Suppressor macrophage (primary cell): ENCODE measurements at places on chromosomes 5 and 9.
A peak's percentile ranks its signal among the peaks of the same experiment; 100 is the strongest.

DNA sequence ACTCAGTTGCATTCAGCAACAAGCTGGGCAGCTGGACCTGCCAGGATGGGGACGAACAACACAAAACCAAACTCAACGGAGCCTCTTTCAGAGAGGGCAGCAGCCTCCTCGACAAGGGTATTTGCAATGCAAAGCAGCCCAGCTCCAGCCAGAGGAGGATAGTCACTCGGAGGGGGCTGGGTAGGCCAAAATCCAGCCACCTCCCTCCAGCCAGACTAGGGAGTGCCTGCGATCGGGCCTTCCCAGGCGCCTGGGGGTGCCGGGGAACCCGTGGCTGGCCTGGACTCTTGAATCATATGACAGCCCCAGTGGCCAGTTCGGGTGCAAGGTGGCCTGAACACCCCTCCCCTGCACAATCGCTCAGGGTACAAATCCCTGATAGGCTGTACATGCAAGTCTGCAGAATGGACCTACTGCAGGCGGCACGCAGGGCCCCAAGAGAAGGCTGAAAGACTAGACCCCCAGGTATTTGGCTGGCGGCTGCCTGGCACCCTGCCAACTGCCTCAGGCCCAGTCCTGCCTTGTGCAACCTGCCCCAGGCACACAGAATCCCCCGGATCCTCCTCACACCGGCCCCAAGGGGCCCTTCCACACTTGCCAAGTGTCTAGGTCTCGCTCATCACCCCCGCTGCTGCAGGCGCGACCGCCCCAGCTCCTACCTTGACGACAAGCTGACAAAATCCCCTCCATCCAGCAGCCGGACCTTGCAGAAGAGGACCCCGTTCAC is 1.3 kb downstream of the EEIG1 start:
- DNase-seq = no peak

GRCh38 chr5:170075696-170076095 is 30.0 kb upstream of the FOXI1 start:
- DNase-seq = no peak

GRCh38 chr9:96574931-96575351 is 44.7 kb downstream of the CDC14B start:
- DNase-seq = no peak

GRCh38 chr5:36692791-36693763 is 86.7 kb downstream of the SLC1A3 start:
- peak; percentile 87 for DNase-seq

GRCh38 chr9:35732800-35733541 is 505 bp downstream of the CREB3 start:
- DNase-seq = peak; percentile 51

- no peak for DNase-seq
These were observed 285.2 kb downstream of the EBF1 start for GRCh38 chr5:158814521-158814920.

- DNase-seq = no peak
These were observed 45.2 kb downstream of the RABGAP1 start for GRCh38 chr9:122986010-122986409.

- no peak for DNase-seq
These were observed 260.6 kb upstream of the ANKRD55 start for GRCh38 chr5:56493766-56494165.
